ENCODE measurements at places on chromosomes 2 and 18.

GRCh38 chr2:232549655-232550353, 553 bp downstream of the TIGD1 start:
- DNase-seq = no peak

DNA sequence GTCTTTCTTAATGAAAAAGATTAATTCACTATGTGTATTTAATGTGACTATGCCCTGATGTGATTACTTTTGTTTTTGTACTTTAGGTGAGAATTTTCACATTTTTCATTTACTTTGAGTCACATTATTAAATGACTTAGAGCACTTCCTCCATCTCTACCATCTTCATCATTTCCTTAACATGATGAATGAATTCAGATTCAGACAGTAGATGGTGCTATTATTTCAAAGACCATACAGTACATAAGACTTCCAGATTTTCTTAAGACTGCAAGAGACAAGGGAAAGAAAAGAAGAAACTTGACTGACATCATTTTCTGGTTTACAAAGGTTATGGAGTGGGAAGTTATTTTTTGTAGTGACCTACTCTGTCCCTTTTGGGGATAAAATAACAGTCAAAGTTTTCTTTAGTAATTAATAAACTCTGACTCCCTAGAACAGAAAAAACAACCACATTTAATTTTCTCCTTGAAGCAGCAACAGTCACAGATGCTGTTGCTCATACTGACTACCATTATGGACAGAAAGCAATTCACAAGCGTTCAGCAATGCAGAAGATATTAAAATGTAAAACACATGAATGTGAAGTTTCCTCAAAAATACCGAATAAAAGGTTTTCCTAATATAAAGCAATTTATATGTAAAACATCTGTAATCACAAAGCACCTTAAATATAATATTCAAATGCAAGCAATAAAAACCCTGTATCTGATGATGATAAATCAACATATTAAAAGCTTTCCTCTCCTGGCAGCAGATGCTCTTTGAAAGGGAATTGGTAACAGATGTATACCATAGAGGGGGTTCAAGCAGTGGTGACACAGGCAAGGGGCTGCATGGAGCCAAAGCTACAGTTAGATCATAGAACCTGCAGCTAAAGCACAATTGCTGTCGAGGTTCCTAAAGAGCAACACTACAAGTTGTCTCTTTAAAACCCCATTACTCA, 1010.9 kb upstream of the NXPH2 start:
- peak; percentile 15 for DNase-seq

- no peak for DNase-seq
Observed at GRCh38 chr18:68033466-68033865, 516.9 kb upstream of the DSEL start.

DNA sequence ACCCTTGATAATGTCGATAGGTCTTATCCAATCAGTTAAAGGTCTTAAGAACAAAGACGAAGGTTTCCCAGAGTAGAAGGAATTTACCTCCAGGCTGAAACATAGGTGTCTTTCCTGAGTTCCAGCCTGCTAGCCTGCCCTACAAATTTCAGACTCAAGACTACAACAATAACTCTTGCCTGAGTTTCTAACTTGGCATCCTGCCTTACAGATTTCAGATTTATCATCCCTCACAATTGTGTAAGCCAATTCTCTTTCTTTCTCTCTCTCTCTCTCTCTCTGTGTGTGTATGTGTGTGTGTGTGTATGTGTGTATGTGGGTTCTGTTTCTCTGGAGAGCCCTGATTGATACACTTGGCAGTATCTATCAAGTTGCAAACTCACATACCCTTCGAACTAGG, 37.2 kb upstream of the B4GALT6 start:
- no peak for DNase-seq

GRCh38 chr18:5986257-5986931, 91.1 kb upstream of the TMEM200C start:
- DNase-seq = no peak

DNA sequence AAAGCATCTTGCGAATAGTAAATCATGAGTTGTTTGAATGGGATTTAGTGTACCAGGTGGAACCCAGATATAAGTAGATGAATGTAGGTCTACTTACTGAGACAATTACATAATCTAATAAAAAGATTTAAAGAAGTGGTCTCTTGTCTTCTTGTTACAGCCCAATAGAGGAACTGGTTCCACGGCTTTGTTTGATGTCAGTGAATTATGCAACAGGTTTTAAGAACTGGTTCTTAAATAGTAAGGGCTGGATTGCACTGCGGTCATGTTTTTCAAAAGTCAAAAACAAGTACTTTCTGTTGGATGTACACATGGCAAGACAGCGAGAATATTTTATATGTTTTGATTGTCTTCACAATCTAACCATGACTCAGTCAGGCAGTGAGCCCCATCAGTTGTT, 15.4 kb upstream of the SLC9A2 start:
- no peak for DNase-seq

DNA sequence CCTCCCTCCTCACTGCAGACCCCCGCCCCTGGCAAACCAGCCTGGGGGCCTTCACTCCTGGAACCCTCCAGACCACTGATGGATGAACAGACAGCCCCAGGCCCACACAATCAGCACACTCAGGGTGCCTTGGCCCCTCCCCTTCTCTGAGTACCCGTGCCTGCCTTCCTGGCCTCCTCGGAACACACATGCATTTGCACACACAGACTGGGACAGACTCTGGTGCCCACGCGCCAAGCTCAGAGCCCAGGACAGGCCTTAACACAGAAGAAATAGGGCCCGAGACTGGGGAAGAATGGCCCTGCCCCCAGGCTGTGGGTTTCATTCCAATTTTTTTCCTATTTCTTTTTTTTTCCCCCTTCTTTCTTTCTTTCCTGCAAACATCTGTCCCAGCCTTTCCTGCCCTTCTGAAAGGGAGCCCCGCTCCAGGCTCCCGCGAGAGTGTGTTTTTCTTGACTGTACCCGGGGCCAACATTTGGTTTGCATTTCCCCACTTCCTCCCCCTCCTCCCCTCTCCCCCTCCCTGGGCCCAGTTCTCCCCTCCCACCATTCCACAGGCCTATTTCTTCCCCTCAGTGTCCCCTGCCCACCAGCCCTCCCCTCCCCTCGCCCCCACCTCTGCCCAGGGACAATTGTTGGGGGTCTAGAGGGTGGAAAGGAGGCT, 618 bp upstream of the TNS1 start:
- DNase-seq = no peak

- peak; percentile 17 for DNase-seq
Observed at GRCh38 chr2:125634662-125635061, 1021.3 kb upstream of the GYPC start.

- no peak for DNase-seq
Observed at GRCh38 chr2:29139731-29140130, 24.5 kb downstream of the CLIP4 start.

DNA sequence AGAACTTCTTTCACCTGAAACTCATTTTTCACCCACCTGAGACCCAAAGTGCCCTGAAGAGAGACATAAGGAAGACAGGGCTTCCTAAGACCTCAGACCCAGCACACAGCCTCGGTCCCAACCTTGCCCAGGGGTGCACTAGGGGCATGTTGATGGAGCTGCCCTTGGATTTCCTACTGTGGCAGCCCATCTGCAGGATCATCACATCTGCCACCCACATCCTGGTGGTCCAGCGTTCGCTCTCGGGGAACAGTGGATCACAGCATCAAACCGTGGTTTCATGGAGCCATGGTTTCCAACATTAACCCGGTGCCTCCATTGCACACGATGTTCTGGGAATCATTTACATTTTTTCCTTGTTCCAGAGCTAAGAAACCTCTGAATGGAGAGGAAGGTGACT, 186.4 kb downstream of the TFCP2L1 start:
- no peak for DNase-seq

GRCh38 chr2:229851870-229852269, 69.9 kb downstream of the TRIP12 start:
- DNase-seq = no peak

- peak; percentile 39 for DNase-seq
Observed at GRCh38 chr18:51092117-51092516, 62.1 kb downstream of the SMAD4 start.

- no peak for DNase-seq
Observed at GRCh38 chr2:11729362-11730212, 16.8 kb upstream of the LPIN1 start.
